Left lobe of liver (tissue), 2 donors: ENCODE measurements at places on chromosomes 3 and 15. TPM values are rescaled to one million over a fixed set of nuclear protein-coding genes. Genes with fewer than 3 reads are reported as not detected.
A peak's percentile ranks its signal among the peaks of the same experiment; 100 is the strongest.

GRCh38 chr3:45551214-45552010, 43.1 kb upstream of the LIMD1 start:
- no peak for DNase-seq

DNA sequence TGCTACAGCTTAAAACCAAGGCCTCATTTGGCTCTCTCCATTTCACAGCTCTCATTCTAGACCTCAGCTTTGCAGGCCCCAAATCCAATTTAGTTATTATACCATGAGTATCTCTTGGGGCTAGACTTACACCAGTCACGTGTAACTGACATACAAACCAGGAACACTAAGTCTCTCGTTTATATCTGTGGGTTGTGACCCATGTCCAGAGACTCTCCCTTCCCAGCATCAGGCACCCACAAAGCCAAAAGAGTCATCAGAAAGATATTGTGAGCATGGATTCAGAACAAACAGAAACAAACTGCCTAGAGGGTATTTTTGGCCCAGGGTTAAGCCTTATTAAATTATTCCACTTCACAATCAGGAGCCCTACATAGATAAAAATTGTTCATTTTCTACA, 5.6 kb upstream of the CCDC13 start:
- DNase-seq = no peak

DNA sequence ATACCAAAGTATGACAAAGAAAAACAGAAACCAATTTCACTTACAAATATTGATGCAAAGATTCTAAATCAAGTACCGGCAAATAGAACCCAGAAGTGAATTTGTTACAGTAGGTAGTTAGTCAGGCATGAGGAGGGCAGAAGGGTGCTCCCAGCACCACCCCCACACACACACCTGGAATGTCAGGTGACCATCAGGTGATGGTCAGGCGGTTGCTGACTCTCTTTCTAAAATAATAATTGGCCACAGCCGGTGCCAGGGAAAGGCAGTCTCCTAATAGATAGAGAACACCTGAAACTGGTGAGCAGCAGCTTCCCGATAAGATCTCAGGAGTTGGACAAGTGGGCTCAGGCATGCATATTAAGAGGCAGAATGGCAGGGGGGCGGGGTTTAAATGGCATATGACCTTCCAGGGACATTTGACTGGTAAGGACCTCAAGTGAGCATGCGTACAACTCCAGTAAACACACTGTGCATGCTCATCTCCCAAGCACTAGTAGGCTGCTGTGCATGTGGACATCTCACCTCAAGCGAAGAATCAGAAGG, 131.1 kb downstream of the ANO10 start:
- no peak for DNase-seq

GRCh38 chr3:60812502-60812901, 438.8 kb downstream of the FHIT start:
- DNase-seq = no peak

GRCh38 chr3:14762701-14763100, 56.1 kb upstream of the FGD5 start:
- DNase-seq = no peak

DNA sequence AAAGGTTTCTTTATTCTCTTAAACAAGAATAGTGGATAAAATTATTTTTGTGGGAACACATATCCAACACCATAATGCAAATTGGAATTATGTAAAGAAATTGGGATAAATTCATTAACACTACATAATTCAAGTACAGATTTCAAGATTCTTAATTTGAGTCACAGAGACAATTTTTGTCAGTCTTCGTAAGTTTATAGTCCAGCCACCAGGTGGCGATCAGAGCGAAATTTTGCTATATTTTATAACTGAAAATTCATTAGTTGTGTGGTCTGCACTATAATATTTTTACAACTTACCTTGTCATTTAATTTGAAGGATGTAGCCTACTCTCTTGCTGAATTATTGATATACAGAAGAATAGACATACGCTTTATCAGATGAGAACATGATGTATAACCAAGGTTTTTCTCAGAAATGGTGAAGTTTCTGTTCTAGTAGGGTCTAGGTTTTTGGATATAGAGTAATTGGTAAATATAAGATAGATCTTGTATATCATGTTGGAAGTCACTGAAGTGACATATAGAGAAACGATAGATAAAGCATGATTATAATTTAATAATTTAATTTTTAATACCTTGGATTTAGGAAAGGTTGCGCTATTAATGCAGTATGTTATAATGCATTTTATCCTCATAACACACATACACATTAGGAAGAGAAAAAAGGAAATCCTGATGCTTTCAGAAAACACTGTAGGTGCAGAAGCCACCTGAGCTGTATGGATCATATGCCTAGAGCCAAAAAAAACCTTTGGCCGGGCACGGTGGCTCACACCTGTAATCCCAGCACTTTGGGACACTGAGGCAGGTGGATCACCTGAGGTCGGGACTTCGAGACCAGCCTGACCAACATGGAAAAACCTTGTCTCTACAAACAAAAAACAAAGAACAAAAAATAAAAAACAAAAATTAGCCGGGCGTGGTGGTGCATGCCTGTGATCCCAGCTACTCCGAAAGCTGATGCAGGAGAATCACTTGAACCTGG, 31.7 kb downstream of the PLSCR4 start:
- no peak for DNase-seq

DNA sequence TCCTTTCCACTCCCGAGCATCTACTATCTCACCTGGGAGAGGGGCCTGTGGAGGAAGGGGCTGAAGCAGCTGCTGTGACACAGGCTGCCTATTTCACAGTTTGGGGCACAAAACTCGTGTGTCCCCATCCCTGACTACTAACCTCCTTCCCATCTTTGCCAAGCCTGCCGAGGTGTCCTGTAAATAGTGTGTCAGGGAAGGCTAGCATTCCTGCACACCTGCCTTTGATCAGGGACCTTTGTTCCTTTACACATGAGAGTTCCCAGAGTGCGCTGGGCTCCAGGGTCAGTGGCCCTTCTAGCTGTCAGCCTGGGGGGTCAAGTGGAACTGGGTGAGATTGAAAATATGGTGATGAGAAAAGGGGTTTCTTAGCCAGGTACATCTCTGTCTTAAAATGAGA, 13.0 kb upstream of the TF start:
- DNase-seq = peak; percentile 91

DNA sequence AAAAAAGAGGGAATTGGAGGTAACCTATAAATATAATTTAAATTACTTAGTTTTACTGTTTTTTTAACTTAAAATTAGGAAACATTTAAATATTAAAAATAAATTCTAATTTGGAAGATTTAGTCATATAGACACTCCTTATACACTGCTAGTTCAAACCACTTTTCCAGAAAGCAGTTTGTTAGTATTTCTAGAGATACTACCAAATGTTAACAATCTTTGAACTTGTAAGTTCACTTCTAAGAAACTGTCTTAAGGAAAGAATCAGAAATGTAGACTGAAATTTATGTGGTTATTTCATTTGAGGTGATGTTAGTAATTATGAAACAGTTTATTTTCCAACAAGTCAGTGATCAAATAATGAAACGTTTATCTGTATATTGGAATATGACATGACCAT, 22.7 kb downstream of the CTDSPL2 start:
- no peak for DNase-seq

LRRC31 gene
- 1.7 TPM for total RNA-seq

HESX1 gene
- 0.75 TPM for total RNA-seq

WDR93 gene
- total RNA-seq = not detected

ITPKA gene
- total RNA-seq = 0.91 TPM

CP gene
- total RNA-seq = 1,073 TPM

NOX5 gene
- total RNA-seq = 0.13 TPM

GPR62 gene
- total RNA-seq = not detected
